ENCODE measurements at places on chromosomes 7 and 10. TPM values are rescaled to one million over a fixed set of nuclear protein-coding genes. Genes with fewer than 3 reads are reported as not detected.

C10orf105 gene
- total RNA-seq = not detected

LRMDA gene
- 13.7 TPM for total RNA-seq

PANK1 gene
- 2.3 TPM for total RNA-seq

MYO3A gene
- total RNA-seq = not detected

NPC1L1 gene
- not detected for total RNA-seq

TEX47 gene
- total RNA-seq = not detected

MYO1G gene
- total RNA-seq = 0.25 TPM

ZC3HAV1L gene
- total RNA-seq = 15.3 TPM

LIPJ gene
- not detected for total RNA-seq

SLC13A4 gene
- total RNA-seq = not detected

IL2RA gene
- total RNA-seq = not detected

ZNF775 gene
- total RNA-seq = 6.8 TPM

ZCWPW1 gene
- 0.98 TPM for total RNA-seq

TASOR2 gene
- total RNA-seq = 32.8 TPM

ADARB2 gene
- total RNA-seq = 0.10 TPM

PNLIPRP2 gene
- not detected for total RNA-seq

ZPBP gene
- total RNA-seq = not detected

SPDYE8 gene
- not detected for total RNA-seq

WNT2 gene
- not detected for total RNA-seq

NME8 gene
- total RNA-seq = not detected

GRB10 gene
- total RNA-seq = 113 TPM

TUBB8 gene
- 0.13 TPM for total RNA-seq

ERCC6 gene
- total RNA-seq = 6.3 TPM

ERVW-1 gene
- not detected for total RNA-seq

EVX1 gene
- total RNA-seq = not detected

RHOBTB1 gene
- 18.5 TPM for total RNA-seq

PTF1A gene
- not detected for total RNA-seq

INMT gene
- 0.27 TPM for total RNA-seq

IFIT5 gene
- total RNA-seq = 17.1 TPM

CNTNAP2 gene
- total RNA-seq = 0.20 TPM

CALN1 gene
- total RNA-seq = not detected

FAM237B gene
- total RNA-seq = not detected

CUZD1 gene
- total RNA-seq = 1.5 TPM

BTBD16 gene
- not detected for total RNA-seq

SOSTDC1 gene
- total RNA-seq = not detected

EZH2 gene
- 8.1 TPM for total RNA-seq

ITIH2 gene
- not detected for total RNA-seq

Data from mammary microvascular endothelial cell (primary cell).